ENCODE measurements at places on chromosomes 2 and 18.

DNA sequence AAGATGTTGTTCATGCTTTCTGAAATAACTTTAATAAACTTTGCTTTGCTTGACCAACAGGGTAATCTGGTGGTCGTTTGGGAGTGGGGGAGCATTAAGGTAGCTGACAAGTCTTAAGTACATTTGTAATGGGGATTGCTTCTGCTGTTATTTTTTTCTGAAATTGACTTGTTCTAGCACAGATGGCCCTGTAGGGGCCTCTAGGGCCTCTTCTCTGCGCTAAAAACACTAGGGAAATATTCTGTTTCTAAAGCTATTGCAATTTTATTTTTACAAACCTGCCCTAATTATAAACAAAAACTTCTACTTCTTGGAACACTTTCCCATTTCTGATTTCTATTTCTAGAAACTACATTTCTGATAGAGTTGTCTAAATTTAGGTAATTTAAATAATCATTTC is 191.3 kb upstream of the KCNJ3 start:
- DNase-seq = no peak

DNA sequence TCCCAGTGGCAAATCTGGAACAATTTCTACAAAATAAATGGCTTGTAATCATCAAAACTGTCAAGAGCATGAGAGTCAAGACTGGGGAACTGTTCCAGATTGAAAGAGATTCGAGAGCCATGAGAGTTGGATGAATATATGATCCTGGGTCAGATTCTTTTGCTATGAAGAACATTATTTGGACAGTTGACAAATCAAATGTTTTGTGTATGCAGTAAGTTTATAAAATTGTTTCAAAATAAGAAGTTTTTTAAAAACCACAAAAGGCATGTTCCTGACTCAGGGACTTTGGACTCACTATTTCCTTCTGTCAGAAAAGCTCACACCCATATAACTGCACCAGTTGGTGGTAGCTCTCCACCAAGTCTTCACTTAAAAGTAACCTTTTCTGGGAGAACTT is 38.5 kb downstream of the ROCK2 start:
- no peak for DNase-seq

DNA sequence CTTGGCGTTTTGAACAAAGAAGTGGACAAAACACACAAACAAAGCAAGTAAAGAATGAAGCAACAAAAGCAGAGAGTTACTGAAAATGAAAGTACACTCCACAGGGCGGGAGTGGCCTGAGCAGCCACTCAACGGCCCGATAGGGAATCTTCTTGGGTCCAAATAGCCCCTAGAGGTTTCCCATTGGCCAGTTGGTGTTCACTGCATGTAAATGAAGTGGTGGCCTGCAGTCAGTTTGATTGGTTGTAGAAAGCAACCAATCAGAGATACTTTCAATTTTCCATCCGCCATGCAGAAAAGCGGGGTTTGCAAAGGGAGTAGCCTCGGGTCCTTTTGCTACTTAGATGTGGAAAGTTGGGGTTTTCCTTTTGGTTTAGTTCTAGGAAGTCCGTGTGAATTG is 31.6 kb downstream of the CYBRD1 start:
- DNase-seq = no peak

- DNase-seq = no peak
Observed at GRCh38 chr2:1477196-1478040, 64.2 kb downstream of the TPO start.

DNA sequence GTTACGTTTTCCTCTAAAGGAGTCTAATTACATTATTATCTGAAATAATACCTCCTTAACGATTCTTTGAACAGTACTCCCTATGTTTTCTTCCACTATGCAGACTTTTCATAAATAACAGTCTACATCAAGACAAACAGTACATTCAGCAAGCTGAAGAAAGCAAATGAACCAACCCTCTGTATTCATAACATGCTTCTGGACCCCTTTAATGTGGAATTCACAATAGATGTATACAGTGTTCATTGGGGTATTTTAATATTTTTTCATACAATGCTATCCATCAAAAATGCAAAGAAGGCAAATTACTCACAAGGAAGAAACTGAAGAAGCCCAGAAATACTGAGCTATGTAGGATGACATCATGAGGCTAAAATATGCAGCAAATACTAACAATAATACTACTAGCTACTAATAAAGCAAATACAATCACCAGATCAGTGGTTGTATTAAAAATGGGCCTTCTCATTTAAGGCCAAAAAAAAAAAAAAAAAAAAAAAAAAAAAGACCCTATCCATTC is 408.6 kb downstream of the MTX2 start:
- DNase-seq = no peak

DNA sequence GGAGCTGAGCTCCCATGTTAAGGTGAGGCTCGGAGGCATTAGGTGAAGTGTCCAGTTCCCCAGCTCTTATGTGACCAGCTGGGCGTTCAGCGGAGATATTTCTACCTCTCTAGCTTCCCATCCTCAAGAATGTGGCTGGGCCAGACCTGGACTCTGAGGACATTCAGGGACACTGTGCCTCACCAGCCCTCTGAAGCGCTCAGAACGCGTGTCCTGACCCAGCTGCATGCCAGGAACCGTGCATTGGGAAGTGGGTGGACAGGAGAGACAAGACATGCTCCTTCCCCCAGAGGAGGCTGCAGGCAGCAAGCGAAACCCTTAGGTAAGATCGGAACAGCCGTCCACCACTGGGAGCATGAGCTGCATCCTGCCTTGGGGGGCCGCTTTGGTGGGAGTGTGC is 38.0 kb upstream of the GPAT2 start:
- peak; percentile 60 for DNase-seq

- no peak for DNase-seq
Observed at GRCh38 chr2:226475650-226476049, 324.0 kb downstream of the IRS1 start.

GRCh38 chr2:164275659-164276058 is 345.6 kb downstream of the GRB14 start:
- DNase-seq = no peak

DNA sequence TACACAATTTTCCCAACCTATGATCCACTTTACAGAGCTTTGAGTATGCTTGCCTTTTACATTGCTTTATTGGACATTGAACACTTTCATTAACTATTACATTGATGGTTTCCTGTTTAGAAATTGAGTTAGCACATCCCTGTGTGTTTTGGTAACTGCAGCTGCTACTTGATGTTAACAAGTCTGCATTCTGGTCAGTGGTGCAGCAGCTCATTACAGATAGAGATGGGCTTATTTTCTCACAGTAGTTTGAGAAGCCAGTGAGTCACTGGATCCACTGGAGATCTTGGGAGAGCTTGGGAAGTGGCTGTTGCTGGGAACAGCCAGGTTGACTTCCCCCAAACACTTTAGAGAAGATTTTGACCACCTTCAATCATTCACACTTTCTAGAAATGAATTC is 150.5 kb downstream of the ARHGAP15 start:
- no peak for DNase-seq

DNA sequence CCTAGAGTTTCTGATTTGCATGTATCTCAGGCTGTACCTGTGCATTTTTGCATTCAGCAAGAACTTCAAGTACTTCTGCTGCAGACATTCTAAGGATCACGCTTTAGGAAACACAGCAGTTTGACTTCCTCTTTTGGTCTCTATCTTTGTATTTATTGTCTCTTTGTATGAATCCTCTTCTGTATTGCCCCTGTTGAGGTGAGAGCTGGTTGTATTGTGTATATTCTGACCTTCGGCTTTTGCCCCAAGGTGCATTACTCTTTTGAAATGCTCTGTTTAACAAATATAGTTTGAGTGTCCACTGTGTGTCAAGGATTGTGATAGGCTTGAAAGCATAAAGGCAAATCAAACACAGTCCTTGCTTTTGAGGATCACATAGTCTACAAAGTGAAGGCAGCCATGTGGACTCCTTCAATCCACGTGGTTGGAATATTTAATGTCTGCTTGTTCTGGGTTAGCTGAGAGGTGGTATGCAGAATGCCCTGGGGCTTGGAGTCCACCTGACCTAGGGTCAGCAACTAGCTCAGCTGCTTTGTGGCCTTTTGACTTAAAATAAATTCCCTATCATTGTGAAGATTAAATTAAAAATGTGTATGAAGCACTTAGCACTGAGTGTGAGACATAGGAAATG is 108.1 kb downstream of the LYPD6 start:
- DNase-seq = no peak

- no peak for DNase-seq
Observed at GRCh38 chr18:5167831-5168230, 29.2 kb downstream of the AKAIN1 start.

- DNase-seq = peak; percentile 26
Observed at GRCh38 chr2:71812736-71813135, 334.9 kb downstream of the CYP26B1 start.

DNA sequence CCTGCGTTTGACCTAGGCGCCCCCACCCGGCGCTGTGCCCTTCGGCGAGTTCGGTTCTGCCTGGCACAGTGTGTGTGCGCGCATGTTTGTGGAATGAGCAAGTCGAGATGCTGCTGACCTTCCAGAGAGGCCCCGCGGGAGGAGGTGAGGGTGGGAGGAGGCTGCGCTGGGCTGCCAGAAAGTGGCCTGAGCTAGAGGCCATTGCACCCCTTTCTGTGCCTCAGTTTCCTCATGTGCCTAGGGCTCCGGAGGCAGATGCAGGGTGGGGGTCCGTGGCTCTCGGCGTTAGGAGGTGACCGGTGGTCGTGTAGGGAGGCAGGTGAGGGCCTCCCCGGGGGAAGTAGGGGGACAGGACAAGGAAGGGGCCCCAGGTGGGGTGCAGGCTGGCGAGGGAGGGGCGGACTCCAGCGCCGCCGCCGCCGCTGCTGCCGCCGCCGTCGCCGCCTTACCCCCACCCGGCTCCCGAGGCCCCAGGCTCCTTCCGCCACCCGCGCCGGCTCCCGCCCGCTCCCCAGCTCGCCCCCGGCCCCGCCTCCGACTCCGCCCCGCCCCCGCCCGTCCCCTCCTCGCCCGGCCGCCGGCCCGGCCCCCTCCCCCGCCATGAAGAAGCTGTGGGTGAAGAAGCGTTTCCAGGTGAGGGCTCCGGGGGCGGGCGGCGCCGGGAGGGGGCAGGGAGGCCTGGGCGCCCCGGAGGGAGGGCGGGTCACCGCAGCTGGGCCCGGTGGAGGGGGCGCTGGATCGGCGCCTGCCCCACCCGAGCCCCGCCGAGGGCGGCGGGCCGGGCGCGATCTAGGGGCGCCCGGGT is 7.0 kb downstream of the SPEG start:
- DNase-seq = peak; percentile 73

- no peak for DNase-seq
Observed at GRCh38 chr2:205323929-205324328, 358.4 kb upstream of the NRP2 start.

DNA sequence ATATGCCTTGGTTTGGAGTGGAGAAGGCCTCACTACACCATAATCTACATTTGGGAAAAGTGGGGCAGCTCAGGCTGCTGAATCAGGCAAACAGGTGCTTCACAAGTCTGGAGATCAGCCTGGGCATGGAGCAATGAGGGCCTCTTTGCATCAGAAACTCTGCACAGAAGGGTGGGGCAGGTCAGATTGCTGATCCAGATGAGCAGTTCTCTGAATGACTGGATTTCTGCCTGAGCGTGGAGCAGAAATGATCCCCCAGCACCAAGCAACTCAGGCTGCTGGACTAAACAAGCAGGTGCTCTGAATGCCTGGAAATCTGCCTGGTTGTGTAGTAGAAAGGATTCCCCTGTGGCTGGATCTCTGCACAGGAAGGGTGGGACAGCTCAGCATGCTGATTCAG is 605.3 kb upstream of the ZNF804A start:
- no peak for DNase-seq

DNA sequence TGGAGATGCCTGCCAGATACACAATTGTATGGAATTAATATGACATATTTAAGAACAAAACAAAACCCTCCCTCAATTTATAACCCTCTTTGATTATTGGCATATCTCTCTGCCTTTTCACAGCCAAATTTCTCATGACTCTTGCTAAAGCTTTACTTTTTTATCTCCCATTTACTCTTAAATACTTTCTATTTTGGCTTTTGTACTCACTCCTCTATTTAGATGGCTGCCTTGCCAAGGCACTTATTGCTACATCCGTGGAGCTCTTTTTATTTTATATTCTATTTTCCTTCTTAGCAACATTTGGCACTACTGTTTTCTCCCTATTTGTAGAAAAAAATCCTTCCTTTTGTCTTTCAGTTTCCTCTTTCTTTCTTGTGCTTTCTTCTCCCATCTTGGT is 466.4 kb upstream of the CWC22 start:
- no peak for DNase-seq

Measured in islet precursor cell (in vitro differentiated cells).